ENCODE measurements at places on chromosomes 3 and 15. TPM values are rescaled to one million over a fixed set of nuclear protein-coding genes. Genes with fewer than 3 reads are reported as not detected.

- no peak for DNase-seq
These were observed 123.6 kb upstream of the DPH6 start for GRCh38 chr15:35669432-35670045.

GRCh38 chr3:128969993-128970739 is 23.7 kb downstream of the CFAP92 start:
- peak; percentile 39 for DNase-seq

- DNase-seq, result no peak
These were observed 213.6 kb upstream of the TSC22D2 start for GRCh38 chr3:150194513-150194912.

GRCh38 chr3:72008226-72008996 is 223.5 kb upstream of the PROK2 start:
- peak; percentile 45 for DNase-seq

The C2CD4A gene
- not detected for total RNA-seq

- DNase-seq, result no peak
These were observed 196.2 kb downstream of the ROBO2 start for GRCh38 chr3:77236118-77236517.

The NMNAT3 gene
- 1.9 TPM for total RNA-seq

All from RPMI7951 (cell line).